ENCODE measurements at places on chromosomes 13 and 19. TPM values are rescaled to one million over a fixed set of nuclear protein-coding genes. Genes with fewer than 3 reads are reported as not detected.

Gene SIAH3
- not detected for total RNA-seq

Gene OR7C1
- total RNA-seq, result not detected

Gene ATP4A
- total RNA-seq, result not detected

Gene F10
- total RNA-seq, result not detected

Gene ZNF585A
- 6.5 TPM for total RNA-seq

Gene PRTN3
- not detected for total RNA-seq

Gene RPS28
- 794 TPM for total RNA-seq

Gene ZBTB32
- not detected for total RNA-seq

Gene BEST2
- 0.62 TPM for total RNA-seq

Gene FBN3
- not detected for total RNA-seq

Gene GAS6
- 7.7 TPM for total RNA-seq

Gene CEACAM21
- not detected for total RNA-seq

Gene ODAD3
- 1.3 TPM for total RNA-seq

Gene KLK14
- 0.68 TPM for total RNA-seq

Gene MEX3D
- 15.2 TPM for total RNA-seq

Gene ENOX1
- total RNA-seq, result 0.97 TPM

Gene JAK3
- 0.32 TPM for total RNA-seq

Gene PRX
- total RNA-seq, result 1.2 TPM

Gene MYO1F
- total RNA-seq, result 0.33 TPM

Gene EFNA2
- total RNA-seq, result 2.9 TPM

Gene ZNF714
- 2.6 TPM for total RNA-seq

Gene LAIR1
- total RNA-seq, result not detected

Gene ZNF541
- not detected for total RNA-seq

Gene CGB8
- total RNA-seq, result 4.1 TPM

Gene C5AR1
- 2.3 TPM for total RNA-seq

Gene ZNF793
- total RNA-seq, result 0.16 TPM

Gene COX7A1
- not detected for total RNA-seq

Gene HSH2D
- not detected for total RNA-seq

Gene SCEL
- total RNA-seq, result 0.78 TPM

Gene CCDC8
- total RNA-seq, result not detected

Gene C13orf46
- not detected for total RNA-seq

Gene DIRAS1
- total RNA-seq, result 4.2 TPM

Gene CEACAM7
- not detected for total RNA-seq

Gene CKM
- not detected for total RNA-seq

Gene RNF225
- not detected for total RNA-seq

Gene FFAR2
- not detected for total RNA-seq

Gene TUBB4A
- 6.5 TPM for total RNA-seq

Gene PCDH20
- not detected for total RNA-seq

Gene NMRK2
- not detected for total RNA-seq

Gene NKG7
- not detected for total RNA-seq

Gene GAPDHS
- not detected for total RNA-seq

Gene ZNF600
- not detected for total RNA-seq

Gene PRR12
- 34.5 TPM for total RNA-seq

Gene LILRA1
- total RNA-seq, result not detected

Gene C19orf33
- 705 TPM for total RNA-seq

Gene KIR2DL4
- total RNA-seq, result not detected

Gene PLK5
- total RNA-seq, result not detected

Gene ZNF562
- total RNA-seq, result 7.1 TPM

Gene TGDS
- total RNA-seq, result 9.4 TPM

Gene ZNF154
- not detected for total RNA-seq

Gene ZNF845
- total RNA-seq, result 3.5 TPM

Gene EPS8L1
- 6.8 TPM for total RNA-seq

Gene ZNF534
- not detected for total RNA-seq

Gene SMIM24
- 1.4 TPM for total RNA-seq

Gene SLC17A7
- 0.31 TPM for total RNA-seq

Gene SBK3
- 0.44 TPM for total RNA-seq

Gene SYCN
- total RNA-seq, result not detected

Gene ZNF224
- 11.9 TPM for total RNA-seq

Gene VSTM2B
- total RNA-seq, result not detected
